ENCODE measurements at places on chromosomes 3 and 15.

- DNase-seq = peak; percentile 72
Observed at GRCh38 chr3:159852821-159853505, 135.7 kb upstream of the IL12A start.

- peak; percentile 81 for DNase-seq
Observed at GRCh38 chr3:81339040-81339845, 422.2 kb downstream of the GBE1 start.

- DNase-seq = no peak
Observed at GRCh38 chr15:38504680-38505467, 50.9 kb downstream of the FAM98B start.

- DNase-seq = no peak
Observed at GRCh38 chr15:65907661-65908060, 38.4 kb downstream of the RAB11A start.

GRCh38 chr3:154829929-154830328 is 250.2 kb upstream of the MME start:
- DNase-seq = no peak

DNA sequence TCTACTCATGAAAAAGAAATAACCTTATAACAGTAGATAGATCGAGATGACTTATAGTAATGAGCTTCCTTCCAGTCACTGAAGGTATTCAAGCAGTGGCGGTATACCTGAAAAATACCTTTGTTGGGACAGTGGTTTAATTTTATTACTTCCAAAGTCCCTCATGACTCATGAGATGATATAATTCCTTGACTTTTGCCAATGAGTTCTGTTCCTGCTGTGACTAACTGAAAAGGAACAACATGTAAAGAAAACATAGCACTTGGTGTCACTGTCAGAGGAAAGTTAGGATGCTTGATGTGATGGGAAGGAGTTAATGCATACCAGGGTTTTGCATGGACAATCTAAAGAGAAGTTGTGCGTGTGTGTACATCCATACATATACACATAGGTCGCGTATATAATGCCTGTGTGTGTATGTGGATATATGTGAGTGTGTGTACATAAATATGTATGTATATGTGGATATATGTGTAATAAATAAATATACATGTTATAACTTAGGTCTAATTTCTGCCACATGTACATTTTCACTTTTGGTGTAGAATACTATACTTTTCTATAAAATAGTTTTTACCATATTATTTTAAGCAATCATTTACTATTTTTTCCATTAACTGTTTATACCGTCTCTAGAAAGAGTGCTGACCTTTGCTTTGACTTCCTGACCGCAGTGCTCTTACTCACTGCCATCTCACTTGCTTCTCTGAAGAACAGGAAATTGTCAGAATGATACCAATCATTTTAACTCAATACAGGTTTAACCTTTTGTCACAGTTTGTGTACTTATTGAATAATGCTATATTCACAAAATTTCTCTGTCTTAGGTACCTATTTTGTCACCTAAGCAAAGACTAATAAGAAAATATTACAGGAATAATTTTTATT is 12.6 kb upstream of the PAK2 start:
- DNase-seq = peak; percentile 73

DNA sequence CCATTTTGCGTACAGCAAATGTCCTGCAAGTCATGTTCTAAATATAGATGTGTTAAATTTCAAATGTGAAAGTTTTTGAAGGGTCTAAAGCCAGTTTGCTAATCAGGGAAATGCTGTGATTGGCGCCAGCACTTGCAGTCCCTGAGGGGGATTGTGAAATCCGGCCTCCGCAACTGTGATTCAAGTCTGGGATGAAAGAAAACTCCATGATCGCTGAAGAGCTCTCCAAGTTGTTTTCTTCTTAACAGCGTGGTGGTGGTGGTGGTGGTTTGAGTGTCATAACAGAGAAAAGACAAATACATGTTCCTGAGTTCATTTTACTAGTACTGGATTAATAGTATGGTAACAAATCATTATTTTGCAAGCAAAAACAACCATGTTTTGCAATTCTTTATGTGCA is 51.8 kb downstream of the MITF start:
- peak; percentile 75 for DNase-seq

- DNase-seq = no peak
Observed at GRCh38 chr3:101888653-101889052, 39.3 kb downstream of the NFKBIZ start.

- DNase-seq = no peak
Observed at GRCh38 chr3:168220556-168220955, 124.8 kb upstream of the GOLIM4 start.
